Esophagus mucosa (tissue), 1 donor: ENCODE measurements at places on chromosomes 11 and 22.
A peak's percentile ranks its signal among the peaks of the same experiment; 100 is the strongest.

DNA sequence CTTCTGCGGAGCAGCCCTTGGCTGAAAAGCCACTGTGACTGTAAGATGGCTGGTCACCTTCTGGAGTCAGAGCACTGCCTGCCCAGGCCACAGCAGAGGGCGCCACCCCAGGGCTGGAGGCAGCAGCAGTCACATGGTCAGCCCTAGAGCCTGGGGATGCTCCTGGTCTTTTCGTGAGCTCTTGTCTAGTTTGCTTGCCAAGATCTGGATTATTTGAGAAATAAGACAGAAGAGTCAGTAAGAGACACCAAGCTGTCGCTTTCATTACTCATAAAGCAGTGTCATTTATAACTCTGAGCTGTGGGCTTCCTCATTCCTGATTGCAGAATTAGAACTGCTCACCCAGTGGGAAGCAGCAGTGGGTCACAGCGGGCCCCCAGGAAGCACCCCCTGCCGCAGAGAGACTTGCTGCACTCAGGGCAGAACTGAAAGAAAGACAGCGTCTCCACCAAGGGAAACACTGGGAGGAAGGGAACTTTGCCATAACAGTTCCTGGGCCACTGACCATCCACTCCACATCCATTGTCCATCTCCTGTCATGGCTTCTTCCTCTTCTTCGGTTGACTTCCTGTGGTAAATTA is 56.7 kb downstream of the PPP6R2 start:
- peak; percentile 71 for ATAC-seq

- no peak for ATAC-seq
Measured at GRCh38 chr11:114163229-114163631, 103.7 kb downstream of the ZBTB16 start.

DNA sequence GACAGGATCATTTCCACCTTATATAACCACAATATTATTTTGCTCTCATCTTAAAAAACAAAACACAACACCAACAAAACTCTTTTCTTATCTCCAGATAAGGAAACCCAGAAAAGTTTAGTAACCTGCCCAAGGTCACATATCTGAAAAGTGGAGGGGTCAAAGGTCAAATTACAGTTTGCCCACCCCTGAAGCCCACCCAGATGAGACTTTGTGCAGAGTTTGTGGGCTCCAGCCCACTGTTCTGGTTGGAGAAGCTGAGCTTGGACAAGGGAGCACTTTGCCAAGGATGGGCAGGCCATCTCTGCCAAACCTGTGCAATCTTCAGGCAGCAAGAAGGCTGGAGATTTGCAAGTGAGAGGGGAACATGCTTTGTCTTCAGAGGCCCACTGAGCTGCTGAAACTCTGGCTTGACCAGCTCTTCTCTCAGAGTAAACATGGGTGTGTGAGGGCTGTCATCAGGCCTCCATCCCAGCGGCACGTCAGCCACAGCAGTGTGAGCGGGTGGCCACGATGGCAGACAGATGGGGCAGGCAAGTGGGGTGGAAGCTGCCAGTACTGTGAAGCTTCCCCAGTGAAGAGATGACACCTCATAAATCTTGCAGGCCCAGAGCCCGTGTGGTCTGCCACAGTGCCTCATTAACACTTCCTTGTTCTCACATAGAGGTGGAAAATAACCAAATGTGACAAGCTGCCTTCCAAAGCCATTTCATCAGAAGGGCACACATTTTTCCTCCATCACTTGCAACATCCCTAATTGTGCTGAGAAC is 111.8 kb downstream of the CCDC81 start:
- no peak for ATAC-seq

DNA sequence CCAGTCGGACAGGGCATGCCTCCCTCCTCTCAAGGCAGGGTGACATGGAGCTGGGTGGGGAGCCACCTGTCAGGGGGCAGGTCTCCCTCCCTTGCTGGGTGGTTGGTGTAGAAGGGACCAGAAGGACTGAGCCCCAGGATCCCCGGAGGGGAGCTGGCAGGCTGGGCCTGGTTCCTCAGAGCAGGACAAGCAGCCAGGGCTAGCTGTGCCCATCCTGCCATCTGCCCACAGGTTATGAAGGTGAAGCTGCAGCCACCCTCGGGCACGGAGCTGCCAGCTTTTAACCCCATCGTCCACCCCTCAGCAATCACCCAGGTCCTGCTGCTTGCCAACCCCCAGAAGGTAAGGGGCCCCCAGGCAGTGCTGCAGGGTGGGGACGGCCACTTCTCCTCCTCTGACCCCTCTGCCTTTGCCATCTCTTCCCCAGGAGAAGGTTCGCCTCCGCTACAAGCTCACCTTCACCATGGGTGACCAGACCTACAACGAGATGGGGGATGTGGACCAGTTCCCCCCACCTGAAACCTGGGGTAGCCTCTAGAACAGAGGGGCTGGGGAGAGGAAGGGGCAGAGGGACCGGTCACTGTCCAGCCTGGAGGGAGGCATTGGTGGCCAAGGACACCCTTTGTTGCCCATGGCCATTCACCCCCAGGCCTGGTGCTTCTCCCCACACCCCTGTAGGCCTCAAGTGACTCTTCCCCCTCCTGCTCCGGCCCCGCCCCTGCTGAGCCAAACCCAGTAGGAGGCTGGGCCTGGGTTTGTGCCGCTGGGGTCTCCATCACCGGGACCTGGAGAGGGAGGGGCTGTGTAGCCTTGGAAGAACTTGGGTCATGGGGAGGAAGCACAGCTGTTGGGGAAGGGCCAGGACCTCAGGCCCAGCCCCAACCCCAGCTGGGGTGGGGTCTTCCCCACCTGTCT is 7.0 kb upstream of the SH3BP1 start:
- ATAC-seq = no peak

GRCh38 chr11:124900464-124900863 is 2.8 kb upstream of the ROBO4 start:
- peak; percentile 73 for ATAC-seq

DNA sequence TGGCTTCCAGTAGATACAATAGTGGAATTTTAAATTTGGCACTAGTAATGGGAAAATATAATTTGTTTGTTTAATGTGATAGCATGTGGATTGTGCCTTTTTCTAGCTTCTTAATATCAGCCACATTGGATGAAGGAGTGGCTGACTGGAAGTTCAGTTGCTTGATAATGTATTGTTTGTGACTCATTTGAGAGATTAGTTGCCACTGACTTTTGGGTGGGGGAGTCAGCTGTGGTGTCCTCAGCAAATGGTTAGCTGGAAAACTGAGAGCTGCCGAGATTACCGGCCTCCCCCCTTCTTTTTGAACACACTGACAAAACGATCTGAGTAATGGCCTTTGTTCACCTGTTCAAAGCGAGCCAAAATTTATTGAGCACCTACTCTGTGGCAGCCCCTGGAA is 5.5 kb downstream of the JAM3 start:
- no peak for ATAC-seq

DNA sequence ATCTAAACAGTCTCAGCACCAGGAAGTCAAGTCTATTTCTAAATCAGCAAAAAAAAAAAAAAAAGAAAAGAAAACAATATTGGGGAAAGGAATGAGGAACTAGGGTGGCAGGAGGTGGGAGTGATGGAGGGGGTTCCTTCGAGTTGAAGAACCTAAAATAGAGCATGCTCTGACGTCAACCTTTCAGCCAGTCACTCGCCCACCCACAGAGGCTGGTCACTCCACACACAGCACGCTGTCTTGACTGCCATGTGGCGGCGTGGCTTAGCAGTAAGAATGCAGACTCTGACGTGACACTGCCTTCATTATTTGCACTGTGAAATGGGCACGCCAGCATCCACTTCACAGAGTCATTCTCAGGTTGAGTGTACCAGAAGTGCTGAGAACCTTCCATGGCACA is 48.3 kb downstream of the LARGE1 start:
- ATAC-seq = no peak

DNA sequence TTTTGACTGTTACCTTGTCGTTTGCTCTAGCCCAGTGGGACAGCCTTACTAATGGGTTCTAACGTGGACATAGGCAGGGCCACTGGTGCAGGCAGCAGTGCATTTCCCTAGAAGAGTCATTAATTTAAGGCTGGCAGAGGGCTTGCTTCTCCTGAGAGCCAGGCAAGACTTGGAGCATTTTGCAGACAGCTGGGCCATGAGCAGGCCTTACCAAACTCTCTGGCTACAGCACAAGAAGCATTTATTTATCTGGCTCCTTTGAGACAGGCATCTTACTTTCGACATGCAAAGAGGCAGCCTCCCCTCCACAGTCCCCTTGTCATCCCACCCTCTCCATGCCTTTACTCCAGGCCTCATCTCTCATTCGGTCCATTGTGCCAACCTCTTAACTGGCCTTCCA is 139.9 kb downstream of the CSNK2A3 start:
- no peak for ATAC-seq

DNA sequence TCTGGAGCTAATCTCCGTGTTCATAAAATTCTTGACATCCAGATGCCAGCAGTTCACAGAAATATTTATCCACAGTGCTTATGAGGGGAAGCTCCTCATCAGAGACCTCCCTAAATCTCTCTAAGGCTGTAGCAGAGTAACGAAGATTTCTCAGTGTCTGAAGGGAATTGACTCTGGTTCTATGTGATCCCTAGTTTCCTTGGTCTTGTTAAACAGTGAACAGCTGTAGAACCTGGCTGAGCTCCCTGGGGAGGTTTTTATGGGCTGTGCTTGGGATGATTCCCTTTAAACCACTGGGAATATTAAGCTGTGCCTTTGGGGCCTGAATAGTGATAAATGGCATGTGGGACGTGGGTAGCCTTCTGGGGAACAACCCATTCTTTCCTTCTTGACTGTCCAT is 43.7 kb upstream of the ARHGAP20 start:
- no peak for ATAC-seq

DNA sequence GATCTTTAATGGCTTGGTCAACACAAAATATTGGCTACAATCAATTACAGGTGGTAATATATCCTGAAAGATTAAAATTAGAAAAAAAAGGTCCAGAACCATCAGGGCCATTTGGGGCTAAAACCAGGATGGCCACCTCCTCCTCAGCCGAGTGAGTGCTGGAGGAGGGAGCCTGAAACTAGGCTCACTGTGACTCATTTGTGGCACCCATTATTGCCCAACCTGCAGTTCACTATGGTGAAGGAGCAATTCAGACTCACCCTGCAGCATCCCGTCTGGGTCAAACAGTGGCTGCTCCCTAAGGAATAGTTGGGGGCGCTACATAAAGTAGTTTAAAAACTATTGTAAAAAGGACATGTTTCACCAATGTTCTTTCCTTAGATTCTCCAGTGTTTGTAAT is 60.7 kb downstream of the GLYATL1 start:
- ATAC-seq = peak; percentile 58

- no peak for ATAC-seq
Measured at GRCh38 chr11:125370561-125371389, 125.3 kb downstream of the FEZ1 start.

- no peak for ATAC-seq
Measured at GRCh38 chr11:119697882-119698281, 31.1 kb downstream of the NECTIN1 start.

DNA sequence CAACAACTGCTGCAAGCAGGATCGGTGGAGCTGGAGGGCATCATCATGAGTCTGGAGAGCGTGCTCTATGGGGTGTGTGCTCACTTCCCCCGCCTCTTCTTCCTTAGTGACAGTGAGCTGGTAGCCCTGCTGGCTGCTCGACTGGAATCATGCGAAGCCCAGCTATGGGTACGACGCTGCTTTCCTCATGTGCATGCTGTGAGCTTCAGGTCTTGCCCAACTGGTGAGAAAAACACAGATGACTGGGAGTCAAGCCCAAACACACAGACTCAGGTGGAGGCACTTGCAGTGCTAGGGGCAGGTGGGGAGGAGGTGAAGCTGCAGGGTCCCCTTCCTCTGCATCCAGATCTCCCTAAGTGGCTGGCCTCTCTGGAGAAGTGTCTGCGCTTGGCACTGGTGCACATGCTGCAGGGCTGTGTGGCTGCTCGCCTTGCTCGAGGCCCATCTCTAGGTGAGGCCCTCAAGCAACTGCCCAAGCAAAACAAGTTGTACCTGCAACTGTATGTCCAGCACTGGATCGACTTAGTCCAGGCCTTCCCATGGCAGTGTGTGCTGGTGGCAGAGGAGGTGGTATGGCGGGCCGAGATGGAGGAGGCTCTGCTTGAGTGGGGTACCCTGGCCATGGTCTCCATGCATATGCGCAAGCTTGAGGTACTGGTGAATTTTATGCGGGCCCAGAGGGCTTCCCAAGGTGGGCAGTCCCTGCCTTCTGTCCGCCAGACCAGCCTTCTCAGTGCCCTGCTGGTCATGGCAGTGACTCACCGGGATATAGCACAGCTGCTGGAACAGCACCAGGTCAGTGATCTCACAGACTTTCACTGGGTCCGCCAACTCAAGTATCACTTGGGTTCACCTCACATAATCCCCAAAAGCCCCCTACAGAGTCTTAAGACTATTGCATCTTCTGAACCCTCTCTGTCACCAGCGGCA is 48.1 kb downstream of the DNHD1 start:
- ATAC-seq = no peak

DNA sequence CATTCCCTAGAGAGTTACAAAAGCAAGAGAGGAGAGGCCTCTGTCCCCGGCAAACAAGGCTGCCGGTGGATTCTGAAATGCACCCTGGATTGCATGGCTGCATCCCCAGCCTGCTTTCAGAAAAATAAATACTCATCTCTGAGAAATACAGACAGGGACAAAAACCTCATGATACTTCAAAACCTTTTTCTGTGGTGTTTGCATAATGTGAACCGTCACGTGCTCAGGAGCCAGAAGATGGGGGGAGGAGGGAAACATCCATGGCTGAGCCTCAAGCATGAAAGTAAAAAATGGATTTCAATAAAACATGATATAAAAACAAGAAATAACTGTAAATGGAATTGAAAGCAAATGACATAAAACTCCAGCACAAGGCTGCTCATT is 198.5 kb upstream of the NCAM1 start:
- ATAC-seq = no peak

GRCh38 chr22:24871611-24872205 is 65.7 kb downstream of the SGSM1 start:
- ATAC-seq = no peak

- ATAC-seq = no peak
Measured at GRCh38 chr11:44964526-44965209, 14.0 kb upstream of the TP53I11 start.

DNA sequence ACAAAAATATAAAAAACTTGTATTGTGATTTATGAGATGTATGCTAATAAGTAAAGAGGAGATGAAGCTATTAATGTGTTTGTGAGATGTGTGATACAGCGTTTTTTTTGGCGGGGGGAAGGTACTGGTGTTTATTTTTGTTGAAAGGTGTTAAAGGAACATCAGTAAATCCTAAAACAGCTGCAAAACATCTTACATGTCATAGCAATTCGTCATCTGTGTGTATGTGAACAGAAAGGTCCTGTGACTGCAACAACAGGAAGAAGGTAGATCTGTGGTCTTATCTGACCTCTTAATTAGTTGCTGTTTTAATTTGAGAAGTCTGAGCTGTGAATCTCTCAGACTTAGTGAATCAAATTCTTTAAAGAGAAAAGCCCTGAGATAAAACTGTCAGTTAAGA is 1041.1 kb downstream of the JRKL start:
- no peak for ATAC-seq

DNA sequence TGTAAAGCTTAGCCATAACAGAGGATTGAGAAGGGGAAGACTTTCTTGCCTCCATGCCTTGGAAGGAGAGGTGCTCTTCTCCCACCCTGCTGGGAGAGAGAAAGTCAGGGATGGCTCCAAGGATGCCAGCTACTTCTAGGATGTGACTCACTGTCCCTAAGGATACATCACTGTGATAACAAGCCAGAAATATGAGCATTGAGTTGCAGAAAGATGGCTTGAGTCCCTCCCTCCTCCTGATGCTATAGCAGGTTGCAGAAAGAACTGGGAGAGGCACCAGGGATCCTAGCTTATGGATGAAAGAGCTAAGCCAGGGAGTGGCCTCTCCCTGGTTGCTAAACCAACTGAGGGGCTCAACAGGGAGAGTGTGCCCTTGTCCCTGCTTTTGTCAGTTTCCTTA is 27.8 kb upstream of the FJX1 start:
- no peak for ATAC-seq

- ATAC-seq = no peak
Measured at GRCh38 chr11:86593833-86594232, 78.6 kb downstream of the ME3 start.

- ATAC-seq = no peak
Measured at GRCh38 chr22:36055376-36056295, 27.0 kb upstream of the RBFOX2 start.
